ENCODE measurements at places on chromosomes 7 and 10. TPM values are rescaled to one million over a fixed set of nuclear protein-coding genes. Genes with fewer than 3 reads are reported as not detected.

The GPRIN2 gene
- 0.27 TPM for total RNA-seq

DNA sequence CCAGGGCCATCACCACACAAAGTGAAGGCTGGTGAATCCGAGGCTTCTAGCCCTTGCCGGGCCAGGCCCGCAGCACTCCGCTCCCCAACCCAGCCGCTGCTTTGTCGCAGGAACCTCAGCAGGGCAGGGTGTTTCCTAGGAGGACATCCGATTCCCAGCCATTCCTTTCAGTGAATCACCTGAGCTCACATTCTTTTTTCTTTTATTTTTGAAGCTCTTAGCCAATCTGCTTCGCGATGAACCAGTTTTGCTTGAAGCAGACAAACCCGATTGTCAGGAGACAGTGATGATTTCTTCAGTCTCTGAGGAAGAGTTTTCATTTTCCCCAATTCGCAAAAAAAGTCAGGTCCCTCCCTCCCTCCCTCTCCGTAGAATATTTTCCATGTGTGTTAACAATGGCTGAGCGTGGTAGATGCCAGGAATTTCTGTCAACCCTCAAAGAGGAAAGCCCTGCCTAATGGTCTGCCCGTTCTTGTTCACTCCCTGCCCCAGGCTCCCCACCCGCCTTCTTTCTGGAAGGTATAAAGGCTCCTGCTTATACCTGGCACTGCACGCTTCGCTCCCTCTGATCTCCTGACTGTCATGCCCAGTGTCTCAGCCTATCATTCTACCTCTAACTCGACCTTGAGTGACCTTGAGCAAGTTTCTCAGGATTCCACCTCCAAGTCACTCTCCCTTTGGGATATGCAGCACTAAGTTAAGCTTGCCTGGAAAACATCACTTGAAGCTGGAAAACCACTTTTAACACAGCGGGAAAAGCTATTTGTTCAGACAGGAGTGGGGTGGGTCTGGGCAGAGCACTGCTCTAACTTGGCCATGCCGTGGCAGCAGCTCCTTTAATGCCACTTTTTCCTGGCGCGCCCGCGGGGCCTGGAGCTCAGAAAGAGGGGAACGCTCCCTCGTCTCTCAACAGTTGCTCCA, 35.1 kb downstream of the EGFR start:
- DNase-seq, result no peak

The SUN3 gene
- not detected for total RNA-seq

GRCh38 chr7:116569737-116570136, 44.9 kb downstream of the CAV1 start:
- no peak for DNase-seq

- DNase-seq, result no peak
Measured at GRCh38 chr7:131620673-131621609, 64.5 kb upstream of the PODXL start.

The RBP3 gene
- total RNA-seq, result not detected

DNA sequence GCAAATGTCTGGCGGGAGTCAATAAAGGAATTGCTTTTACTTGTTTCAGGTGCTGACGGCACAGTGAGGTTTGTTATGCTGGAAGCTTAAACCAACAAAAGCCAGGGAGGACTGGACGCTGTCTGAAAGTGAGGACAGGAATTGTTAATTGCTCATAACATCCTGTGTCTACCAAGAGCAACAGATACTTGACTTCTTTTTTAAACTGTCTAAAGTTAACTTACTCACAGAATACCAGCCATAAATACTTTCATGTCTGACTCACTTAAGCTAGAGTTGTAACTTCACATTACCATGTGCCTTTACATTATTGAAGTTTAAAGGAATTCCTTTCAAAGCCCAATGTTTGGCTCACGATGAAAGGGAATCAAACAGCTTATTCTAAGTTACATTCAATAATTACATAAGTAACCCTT, 252.7 kb upstream of the SHH start:
- DNase-seq, result no peak

DNA sequence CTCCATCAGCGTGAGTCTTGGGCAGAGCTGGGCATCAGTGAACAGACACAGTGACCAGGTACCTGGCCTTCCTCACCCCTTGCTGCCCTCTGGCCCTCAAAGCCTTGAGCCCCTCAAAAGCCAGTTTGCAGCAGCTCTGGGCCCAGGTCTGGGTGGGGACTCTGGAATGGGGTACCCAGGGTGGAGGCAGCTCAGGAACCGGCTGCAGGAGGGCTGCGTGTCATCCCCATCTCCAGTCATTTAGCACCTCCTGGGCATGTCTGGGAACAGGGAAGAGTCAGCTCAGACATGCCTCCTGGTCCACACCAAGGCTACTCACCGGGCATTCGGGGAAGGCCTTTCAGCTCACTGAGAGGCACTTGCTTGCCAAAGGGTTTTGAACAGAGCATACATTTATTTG, 503.3 kb downstream of the TCERG1L start:
- no peak for DNase-seq

DNA sequence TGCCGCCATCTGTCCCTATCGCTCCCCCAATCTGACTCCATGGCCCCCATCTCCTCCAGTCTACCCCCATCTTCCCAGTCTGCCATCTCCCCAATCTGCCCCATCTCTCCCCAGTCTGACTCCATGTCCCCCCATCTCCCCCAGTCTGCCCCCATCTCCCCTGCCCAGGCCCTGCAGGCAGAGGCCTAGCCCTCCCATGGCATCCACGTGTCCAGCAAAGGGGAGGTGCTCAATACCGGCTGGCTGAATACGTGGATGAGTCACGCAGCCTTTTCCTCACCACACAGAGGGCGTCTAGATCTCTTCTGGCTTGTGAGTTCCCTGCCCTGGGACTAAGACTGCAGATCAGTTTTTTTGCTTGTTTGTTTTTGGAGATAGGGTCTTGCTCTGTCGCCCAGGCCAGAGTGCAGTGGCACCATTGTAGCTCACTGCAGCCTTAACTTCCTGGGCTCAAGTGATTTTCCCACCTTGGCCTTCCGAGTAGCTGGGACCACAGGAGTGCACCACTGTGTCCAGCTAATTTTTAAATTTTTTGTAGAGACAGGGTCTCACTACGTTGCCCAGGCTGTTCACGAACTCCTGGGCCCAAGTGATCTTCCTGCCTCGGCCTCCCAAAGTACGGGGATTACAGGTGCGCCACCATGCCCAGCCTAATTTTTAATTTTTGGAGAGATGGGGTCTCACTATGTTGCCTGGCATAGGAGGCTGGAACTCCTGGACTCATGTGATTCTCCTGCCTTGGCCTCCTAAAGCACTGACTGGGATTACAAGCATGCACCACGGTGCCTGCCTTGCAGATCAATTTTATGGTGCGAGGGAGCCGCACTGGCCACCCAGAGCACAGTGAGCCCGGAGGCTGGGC, 15.3 kb upstream of the GPR146 start:
- DNase-seq, result peak; percentile 88

All from ovary (tissue), 10 donors.